ENCODE measurements at places on chromosomes 16 and 17.

- DNase-seq, result no peak
Observed at GRCh38 chr16:73717266-73717974, 579.2 kb upstream of the PSMD7 start.

- no peak for DNase-seq
Observed at GRCh38 chr16:67052399-67052798, 23.4 kb downstream of the CBFB start.

- no peak for DNase-seq
Observed at GRCh38 chr17:34572483-34572882, 6.9 kb upstream of the TMEM132E start.

- DNase-seq, result no peak
Observed at GRCh38 chr16:28974007-28974436, 556 bp upstream of the SPNS1 start.

GRCh38 chr17:61927208-61928100 is at the start of gene INTS2:
Gene INTS2 (minus strand): TSS chr17:61927982. CDS start chr17:61926644, 1,338 bp downstream.
- peak; percentile 61 for DNase-seq

All from NCI-H1417 treated with DMSO at 0.1 percent for 48 hours (cell line).